ENCODE measurements at places on chromosomes 16 and 17.

- peak; percentile 69 for DNase-seq
Observed at GRCh38 chr16:81315271-81316175, 761 bp downstream of the GAN start.

DNA sequence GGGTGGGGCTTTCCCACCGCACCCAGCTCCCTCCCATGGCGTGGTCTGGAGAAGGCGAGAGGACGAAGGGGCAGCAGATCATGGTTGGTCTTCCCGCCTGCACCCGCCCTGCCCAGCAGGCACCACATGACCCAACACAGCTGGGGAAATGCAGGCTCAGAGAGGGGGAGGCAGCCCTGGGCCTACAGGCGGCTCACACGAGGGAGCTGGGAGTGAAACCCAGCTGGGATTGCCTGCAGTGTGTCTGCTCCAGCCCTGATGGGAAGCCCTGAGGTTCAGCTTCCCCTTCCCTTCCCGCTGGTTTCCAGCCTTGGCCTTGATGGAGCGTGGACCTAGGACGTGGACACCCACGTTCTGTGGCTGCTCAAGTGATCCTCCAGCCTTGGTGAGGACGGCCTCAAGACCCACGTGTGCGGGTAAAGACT lies 20.0 kb upstream of the PABPN1L start:
- DNase-seq, result no peak

GRCh38 chr16:49494474-49494873 lies 120.9 kb downstream of the C16orf78 start:
- no peak for DNase-seq

DNA sequence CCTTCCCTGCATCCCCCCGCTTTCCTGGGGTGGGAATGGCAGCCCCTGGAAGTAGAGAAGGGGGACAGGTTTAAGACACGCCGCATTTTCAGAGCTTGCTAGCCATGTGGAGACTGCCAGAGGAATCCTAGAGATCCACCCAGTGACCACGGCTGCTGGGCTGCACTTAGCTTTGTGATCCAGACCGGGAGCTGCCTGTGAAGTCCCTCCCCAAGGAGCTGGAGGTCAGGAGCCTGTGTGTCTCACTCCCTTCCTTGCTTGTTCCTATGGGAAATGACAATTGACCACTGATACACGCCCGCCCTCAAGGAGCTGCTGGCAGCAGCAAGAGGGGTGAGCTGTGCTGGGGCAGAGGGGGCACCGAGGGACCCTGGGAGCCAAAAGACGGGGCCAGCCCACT lies 73.7 kb downstream of the SREBF1 start:
- no peak for DNase-seq

GRCh38 chr16:50440531-50440930 lies 71.7 kb upstream of the BRD7 start:
- no peak for DNase-seq

DNA sequence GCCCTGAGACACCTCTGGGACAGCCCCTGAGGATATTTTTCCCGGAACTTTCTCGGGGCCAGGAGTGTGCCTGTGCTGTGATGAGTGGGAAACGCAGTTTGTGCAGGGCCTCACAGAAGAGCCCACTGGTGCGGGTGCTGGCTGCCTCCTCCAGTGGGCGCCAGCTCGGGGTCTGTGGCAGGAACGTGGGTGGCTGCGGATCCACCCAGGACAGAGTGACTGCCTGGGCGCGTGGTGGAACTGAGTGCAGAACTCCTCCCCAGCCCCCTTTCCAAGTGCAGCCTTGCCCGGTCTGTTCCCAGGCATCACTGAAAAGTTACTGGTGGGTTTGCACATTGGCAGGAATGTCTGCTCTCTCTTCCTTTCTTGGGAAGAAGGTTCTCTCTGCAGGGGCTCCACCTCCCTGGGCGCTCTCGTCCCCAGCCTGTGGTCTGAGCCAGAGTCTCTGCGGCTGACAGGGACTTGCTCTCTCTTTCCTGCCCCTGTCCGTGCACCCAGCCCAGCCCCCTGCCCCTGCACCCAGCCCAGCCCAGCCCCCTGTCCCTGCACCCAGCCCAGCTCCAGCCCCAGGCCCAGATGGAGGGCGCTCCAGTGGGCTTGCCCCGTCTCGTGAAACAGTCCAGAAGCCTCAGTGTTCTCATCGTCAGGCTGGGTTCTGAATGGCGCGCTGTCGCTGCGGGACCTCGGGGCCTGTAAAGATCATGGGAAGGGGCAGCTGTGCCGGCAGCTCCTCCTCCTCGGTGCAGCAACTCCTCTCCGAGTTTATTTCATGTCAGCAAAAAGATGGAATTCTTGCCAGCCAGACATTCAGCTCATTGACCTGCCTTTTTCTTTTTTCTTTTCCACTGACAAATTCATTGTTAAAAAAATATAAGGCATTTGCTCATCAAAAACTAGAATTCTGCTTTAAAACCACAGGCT lies 117.5 kb downstream of the BANP start:
- no peak for DNase-seq

DNA sequence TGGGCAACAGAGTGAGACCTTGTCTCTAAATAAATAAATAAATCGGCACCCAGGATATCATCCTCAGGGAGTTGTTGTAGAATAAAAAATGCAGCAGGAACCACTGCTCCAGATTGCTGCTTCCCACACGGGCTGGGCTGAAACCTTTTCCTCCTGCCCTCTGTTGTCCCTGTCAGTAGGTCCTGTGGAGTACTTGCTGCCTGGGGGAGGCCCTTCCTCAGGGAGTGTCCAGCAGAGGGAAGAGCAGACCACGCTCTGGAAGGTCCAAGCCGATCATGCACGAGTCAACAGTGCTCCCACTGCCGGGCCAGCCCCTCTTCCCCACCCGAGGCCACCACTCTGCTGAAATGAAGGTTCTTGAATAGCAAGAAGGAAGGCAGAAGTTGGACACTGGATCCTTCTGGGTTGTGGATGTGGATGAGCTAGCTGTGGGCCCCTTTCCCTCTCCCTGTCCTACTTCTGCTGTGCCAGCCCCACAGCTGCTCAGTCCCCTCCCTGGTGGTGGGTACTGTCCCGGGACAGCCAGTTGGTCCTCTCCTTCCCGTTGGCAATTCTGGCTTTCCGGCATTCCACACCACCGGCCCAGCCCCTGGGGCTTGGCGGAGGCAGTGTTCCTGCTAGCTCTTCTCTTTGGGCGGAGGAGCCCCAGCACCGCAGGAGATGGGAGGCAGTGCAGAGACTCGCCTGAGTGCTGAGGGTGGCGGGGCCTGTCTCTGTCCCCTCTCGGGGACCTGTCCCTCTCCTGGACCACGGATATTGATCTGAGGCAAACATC lies 10.8 kb downstream of the CDK5R1 start:
- no peak for DNase-seq

GRCh38 chr16:12685806-12686205 lies 117.9 kb downstream of the CPPED1 start:
- no peak for DNase-seq

GRCh38 chr16:70159355-70160348 lies 13.9 kb upstream of the CLEC18C start:
- DNase-seq, result no peak

- DNase-seq, result no peak
Observed at GRCh38 chr16:12459391-12460063, 344.2 kb downstream of the CPPED1 start.
